ENCODE measurements at places on chromosomes 4 and X. TPM values are rescaled to one million over a fixed set of nuclear protein-coding genes. Genes with fewer than 3 reads are reported as not detected.

The NPY2R gene
- not detected for total RNA-seq

The AREG gene
- 0.09 TPM for total RNA-seq

The CLDN22 gene
- total RNA-seq, result not detected

The TEX13C gene
- not detected for total RNA-seq

The XG gene
- 0.09 TPM for total RNA-seq

The UGT2B7 gene
- total RNA-seq, result not detected

The MAMLD1 gene
- total RNA-seq, result 0.85 TPM

The STOX2 gene
- total RNA-seq, result 0.09 TPM

The CFAP99 gene
- total RNA-seq, result under 0.01 TPM

The MAGEE2 gene
- not detected for total RNA-seq

The PACRGL gene
- total RNA-seq, result 26.7 TPM

The CNGA1 gene
- 0.56 TPM for total RNA-seq

The NMU gene
- 0.72 TPM for total RNA-seq

The HS3ST1 gene
- total RNA-seq, result 0.56 TPM

The SNCA gene
- total RNA-seq, result 56.8 TPM

The CT83 gene
- not detected for total RNA-seq

The ABCG2 gene
- total RNA-seq, result 1.7 TPM

The SPANXB1 gene
- not detected for total RNA-seq

The CDX4 gene
- not detected for total RNA-seq

The YTHDC1 gene
- total RNA-seq, result 51.9 TPM

The UPF3B gene
- total RNA-seq, result 2.6 TPM

The CPXCR1 gene
- total RNA-seq, result not detected

The RNF128 gene
- total RNA-seq, result not detected

The STS gene
- total RNA-seq, result 2.2 TPM

The HSFX1 gene
- total RNA-seq, result 0.36 TPM

The AWAT1 gene
- total RNA-seq, result not detected

The RPA4 gene
- total RNA-seq, result 1.3 TPM

The BEX1 gene
- total RNA-seq, result 1.4 TPM

The SPACA5 gene
- total RNA-seq, result not detected

The HHIP gene
- total RNA-seq, result 260 TPM

The AFP gene
- total RNA-seq, result 1.0 TPM

The RBM47 gene
- 0.09 TPM for total RNA-seq

The FAM184B gene
- not detected for total RNA-seq

The ARSJ gene
- 64.5 TPM for total RNA-seq

The BLOC1S4 gene
- 13.7 TPM for total RNA-seq

The C4orf51 gene
- total RNA-seq, result not detected

The MFAP3L gene
- 0.36 TPM for total RNA-seq

The SAT1 gene
- 267 TPM for total RNA-seq

The CYSLTR1 gene
- not detected for total RNA-seq
